ENCODE measurements at places on chromosomes 16 and 17.

DNA sequence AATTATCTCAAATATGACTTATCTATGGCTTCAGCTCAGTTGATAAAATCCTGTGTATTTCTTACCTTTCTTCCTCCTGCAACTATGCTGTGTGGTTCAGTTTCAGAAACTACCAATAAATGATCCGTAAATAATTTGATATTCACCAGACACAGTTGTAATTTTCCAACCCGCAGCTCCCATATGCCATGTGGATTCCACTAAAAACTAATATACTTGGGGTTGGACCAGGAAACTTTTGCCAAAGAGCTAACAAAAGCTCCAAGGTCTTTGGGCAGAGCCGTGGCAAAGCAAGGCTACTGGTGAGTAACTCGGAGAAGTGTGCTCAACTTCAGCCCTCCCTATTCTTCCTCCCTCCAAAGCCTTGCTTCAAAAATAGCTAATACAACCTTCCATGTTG, 2.3 kb upstream of the CHST6 start:
- no peak for DNase-seq

- DNase-seq: peak; percentile 80
Observed at GRCh38 chr16:85522842-85523601, 90.1 kb upstream of the GSE1 start.

- DNase-seq: peak; percentile 55
Observed at GRCh38 chr17:58083491-58084316, 485 bp downstream of the DYNLL2 start.

GRCh38 chr16:49701789-49702494, 154.0 kb downstream of the ZNF423 start:
- DNase-seq: no peak

DNA sequence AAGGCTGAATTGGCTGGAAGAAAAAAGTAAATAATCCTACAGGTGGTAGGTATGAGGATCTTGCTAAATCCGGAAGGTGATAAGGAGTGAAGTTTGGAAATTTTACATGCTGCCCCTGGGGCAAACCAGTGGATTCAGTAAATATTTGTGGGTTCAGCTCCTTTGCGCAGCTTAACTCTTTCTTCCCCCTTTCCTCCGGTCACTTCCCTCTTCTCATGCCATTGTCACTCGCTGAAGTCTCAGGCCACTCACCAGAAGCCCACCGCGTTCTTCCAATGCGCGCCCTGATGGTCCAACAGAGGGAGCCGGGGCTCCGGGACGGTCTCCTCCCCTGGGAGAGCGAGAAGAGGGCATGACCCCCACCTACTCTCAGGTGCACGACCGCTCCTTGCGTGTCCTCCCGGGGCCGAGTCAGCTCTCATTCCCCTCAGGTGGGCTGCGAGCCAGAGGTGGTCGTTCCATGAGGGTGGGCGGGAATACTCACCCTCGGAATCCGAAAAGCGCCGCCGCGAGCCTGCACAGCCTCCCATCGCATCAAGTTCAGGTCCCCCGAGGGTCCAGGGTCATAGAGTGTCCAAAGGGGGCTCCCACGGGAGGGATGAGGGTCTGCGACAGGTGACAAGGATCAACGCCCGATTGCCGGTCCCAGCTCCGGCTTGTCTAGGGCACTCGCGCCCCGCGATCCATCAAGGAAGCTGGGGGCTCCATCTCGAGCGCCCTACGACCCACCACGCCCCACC, 474 bp downstream of the CLN3 start:
- DNase-seq: peak; percentile 13

Data from cardiac fibroblast (primary cell).